ENCODE measurements at places on chromosomes 7 and 10.

DNA sequence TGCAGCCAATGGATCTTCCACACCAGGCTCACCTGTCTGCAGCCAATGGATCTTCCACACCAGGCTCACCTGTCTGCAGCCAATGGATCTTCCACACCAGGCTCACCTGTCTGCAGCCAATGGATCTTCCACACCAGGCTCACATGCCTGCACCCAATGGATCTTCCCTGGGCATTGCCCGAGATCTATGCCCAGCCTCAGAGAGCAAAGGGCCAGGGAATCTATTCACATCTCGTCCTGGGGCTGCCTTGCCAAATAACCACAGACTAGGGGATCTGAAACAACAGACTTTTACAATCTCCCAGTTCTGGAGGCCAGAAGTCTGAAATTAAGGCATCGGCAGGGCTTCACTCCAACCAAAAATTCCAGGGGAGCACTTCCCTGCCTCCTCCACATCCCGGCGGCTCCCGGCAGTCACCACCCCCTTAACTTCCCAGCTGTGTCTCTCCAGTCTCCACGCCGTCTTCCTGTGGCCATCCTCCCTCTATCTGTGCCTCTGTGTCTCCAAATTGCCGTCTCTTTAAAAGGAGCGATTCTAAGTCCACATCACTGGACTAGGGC, 92.4 kb upstream of the PPP2R2D start:
- DNase-seq: no peak

GRCh38 chr10:82378146-82378545, 503.2 kb downstream of the NRG3 start:
- DNase-seq: peak; percentile 87

- DNase-seq: no peak
Observed at GRCh38 chr7:35024298-35024697, 13.0 kb downstream of the DPY19L1 start.

- DNase-seq: no peak
Observed at GRCh38 chr7:144665689-144666381, 170.0 kb downstream of the TPK1 start.

GRCh38 chr10:32367793-32368453, 21.0 kb upstream of the EPC1 start:
- DNase-seq: peak; percentile 83

DNA sequence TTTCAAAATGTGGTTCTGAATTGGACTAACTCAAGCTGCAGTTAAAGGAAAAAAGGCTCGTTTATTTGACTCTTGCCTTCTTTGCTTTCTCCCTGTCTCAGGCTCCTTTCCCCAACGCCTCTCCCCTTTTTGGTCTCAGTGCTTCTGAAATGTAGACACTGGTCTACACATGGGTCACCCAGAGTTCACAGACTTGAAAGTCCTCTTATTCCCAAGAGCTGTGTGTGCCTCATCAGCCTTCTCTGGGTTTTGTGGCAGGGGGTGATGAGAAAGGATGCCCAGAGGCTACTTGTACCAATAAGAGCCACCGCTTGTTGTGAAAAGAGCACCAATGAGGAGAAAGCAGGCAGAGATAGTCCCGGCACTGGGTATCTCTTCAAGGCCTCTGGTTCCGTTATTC, 125.7 kb downstream of the BICC1 start:
- no peak for DNase-seq

- peak; percentile 13 for DNase-seq
Observed at GRCh38 chr10:27745732-27746396, at the start of gene MKX. TSS of gene MKX (minus strand) at chr10:27745819. CDS start at chr10:27743415, 2,404 bp downstream.

- no peak for DNase-seq
Observed at GRCh38 chr7:140036224-140036962, 26.4 kb downstream of the PARP12 start.

DNA sequence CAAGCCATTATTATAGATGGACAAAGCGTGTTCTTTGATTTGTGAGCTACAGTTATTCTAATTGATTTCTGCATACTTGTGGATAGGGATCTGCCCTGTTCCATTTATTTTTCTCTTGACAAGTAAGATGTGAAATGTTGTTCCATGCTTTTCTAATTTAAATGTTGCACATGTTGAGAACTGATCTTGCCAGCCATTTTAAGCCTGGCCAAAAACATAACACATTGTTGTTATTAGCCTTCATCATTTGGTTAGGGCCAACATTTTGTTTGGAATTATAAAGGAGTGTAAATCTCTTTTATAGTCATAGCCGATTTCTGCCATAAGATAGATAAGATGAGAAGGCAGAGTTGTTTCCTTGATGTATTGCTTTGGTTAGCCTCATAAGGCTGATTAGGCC, 117.0 kb downstream of the WNT2 start:
- no peak for DNase-seq

GRCh38 chr10:23581906-23582450, 143.1 kb downstream of the OTUD1 start:
- no peak for DNase-seq

GRCh38 chr10:49106451-49106850, 8.9 kb downstream of the VSTM4 start:
- DNase-seq: no peak

DNA sequence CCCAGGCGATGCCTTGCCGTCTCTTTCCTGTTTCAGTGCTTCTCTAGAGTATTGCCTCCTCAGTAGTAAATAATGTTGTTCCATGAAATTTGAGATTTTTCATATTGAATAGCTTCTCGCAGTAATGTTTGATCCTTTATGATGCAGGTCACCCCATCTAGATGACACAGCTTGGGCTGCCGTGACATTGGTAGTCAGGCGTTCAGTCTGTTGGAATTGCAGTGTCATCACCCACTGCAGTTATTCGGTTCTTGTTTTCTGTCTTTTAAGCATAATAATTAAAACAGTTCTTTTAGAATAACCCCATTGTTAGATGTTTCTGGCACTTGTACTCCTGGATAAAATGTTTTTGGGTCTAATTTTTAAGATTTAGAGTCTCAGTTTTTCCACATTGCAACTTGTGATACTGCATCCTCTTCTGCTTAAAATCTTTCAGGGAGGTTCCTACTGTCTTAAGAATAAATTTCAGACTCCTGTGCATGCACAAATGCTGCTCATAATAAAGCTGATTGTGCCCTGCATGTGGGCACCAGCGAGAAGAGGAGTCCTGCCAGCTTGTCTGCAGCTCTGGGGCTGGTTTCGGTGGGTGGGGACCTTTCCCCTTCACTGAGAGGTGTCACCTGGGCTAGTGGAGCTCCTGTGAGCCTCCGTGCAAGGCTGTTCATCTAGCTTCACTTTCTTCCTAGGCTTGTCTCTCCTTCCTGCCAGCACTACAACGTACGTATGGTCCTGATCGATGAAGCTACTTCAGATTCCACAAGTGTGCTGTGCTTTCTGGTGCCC, 44.8 kb downstream of the SDK1 start:
- no peak for DNase-seq

- no peak for DNase-seq
Observed at GRCh38 chr10:104391150-104391968, 37.7 kb downstream of the CFAP58 start.

DNA sequence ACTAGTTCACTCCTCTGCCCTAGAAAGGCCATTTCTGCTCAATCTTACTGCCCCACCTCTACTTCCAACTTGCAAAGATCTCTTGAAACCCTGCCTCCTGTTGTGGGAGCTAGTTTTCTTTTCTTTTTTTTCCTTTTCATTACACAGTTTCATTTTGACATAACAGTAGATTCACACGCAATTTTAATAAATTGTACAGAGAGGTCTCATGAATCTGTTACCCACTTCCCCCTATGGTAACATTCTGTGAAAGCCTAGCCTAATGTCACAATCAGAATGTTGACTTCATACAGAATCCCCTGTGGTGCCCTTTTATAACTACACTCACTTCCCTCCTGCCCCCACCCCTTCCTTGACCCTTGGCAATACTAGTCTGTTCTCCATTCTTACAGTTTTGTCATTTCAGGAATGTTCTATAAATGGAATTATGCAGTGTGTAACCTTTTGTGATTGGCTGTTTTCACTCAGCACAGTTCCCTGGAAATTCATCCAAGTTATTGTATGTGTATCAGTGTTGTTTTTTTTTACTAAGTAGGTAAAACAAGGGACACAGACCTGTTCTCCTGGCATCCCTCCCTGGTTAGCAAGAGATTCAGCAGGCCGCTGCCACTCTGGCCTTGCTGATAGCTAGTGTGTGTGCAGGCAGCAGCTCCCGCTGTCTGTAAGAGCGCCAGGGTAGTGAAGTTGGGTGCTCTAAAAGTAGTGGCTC, 21.5 kb downstream of the CHST3 start:
- peak; percentile 81 for DNase-seq

DNA sequence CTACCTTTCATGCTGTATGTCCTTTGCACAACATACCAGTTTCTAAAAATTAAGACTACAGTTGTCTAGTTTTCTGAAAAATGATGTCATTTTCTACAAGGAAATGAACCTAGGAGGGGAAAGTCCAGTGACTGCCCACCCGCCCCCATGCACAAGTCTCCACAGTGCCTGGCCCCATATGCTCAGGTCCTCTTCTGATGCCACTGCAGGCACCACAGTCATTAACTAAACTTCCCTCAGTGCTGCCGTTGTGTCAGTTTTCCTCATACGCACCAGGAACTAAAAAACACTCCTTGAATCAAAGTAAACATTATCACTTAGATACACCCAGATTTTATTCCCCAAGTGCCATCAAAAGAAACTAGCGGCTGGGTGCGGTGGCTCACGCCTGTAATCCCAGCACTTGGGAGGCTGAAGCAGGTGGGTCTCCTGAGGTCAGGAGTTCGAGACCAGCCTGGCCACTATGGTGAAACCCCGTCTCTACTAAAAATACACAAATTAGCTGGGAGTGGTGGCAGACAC, 6.9 kb upstream of the TNS3 start:
- DNase-seq: no peak

GRCh38 chr7:46663025-46663424, 742.0 kb upstream of the IGFBP3 start:
- DNase-seq: no peak

DNA sequence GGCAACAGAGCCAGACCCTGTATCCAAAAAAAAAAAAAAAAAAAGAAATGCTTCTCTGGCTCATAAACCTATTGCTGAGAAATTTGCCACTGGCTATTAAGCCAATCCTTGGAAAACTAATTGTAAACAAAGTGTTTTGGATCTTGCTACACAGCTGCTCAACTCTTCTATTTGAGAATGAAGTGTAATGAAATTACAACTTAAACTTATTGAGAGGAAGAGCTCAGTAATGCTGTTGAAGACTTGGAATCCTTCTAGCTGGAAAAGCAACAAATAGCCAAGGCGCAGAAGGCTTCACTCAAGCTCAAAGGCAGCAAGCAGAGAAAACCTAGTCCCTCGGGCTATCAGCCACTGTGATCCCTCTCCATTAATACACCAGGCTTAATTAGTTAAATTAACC, 99.6 kb upstream of the ZNF438 start:
- DNase-seq: no peak

- peak; percentile 50 for DNase-seq
Observed at GRCh38 chr7:100583132-100584053, 2.5 kb downstream of the LRCH4 start.

DNA sequence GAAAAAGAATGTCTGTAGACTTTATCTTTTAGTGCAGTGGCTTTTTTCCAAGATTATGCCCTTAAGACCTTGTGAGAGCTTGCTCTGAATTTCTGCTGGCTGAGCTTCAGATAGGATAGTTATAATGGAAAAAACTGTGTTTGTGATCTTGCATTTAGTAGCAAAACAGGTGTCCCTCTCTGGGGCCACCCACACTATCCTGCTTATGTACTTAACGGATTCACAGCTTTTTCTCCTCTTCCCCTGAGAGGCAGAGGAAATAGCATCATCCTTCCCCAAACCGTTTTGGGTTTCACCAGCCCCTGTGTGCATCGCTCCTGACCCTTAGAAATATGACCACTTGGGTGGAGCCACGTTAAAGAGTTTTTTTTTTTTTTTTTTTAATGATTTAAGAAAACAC, 101.2 kb downstream of the RAB18 start:
- DNase-seq: no peak

DNA sequence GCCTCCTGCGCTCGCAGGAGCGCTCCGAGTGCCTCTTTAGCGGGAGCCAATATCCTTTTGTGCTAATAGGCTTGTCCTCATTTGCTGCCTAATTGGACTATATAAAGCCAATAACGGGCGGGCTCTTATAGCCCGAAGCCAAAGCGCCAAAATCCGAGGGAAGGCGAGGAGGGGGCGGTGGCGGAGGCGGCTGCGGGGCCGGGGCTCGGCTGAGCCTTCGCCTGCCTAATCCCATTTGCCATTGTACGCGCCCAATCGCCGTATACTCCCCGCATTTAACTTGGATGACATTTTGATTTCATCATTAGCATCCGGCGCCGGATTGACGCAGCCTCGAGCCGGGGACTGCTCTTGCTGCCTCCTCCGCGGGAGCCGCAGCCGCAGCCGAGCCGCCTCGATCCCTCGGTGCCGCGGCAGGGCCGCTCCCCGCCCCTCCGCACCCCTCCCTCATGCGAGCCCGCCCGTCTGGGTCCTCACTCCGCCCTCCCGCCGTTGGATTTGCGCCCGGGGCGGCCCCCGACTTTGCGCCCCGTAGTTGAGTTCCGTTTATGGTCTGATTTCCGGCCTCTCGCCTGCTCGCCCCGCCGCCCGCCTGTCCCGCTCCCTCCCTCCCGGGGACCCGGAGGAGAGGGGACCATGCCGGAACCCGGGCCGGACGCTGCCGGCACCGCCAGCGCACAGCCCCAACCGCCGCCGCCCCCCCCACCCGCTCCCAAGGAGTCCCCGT, at the start of gene HMX3:
Gene HMX3, plus strand, starts transcription at position 556 of the 727 bp plus-strand sequence. Its CDS starts 81 bp downstream, at position 637.
- no peak for DNase-seq
